ENCODE measurements at places on chromosomes 11 and 22. TPM values are rescaled to one million over a fixed set of nuclear protein-coding genes. Genes with fewer than 3 reads are reported as not detected.
A peak's percentile ranks its signal among the peaks of the same experiment; 100 is the strongest.

DNA sequence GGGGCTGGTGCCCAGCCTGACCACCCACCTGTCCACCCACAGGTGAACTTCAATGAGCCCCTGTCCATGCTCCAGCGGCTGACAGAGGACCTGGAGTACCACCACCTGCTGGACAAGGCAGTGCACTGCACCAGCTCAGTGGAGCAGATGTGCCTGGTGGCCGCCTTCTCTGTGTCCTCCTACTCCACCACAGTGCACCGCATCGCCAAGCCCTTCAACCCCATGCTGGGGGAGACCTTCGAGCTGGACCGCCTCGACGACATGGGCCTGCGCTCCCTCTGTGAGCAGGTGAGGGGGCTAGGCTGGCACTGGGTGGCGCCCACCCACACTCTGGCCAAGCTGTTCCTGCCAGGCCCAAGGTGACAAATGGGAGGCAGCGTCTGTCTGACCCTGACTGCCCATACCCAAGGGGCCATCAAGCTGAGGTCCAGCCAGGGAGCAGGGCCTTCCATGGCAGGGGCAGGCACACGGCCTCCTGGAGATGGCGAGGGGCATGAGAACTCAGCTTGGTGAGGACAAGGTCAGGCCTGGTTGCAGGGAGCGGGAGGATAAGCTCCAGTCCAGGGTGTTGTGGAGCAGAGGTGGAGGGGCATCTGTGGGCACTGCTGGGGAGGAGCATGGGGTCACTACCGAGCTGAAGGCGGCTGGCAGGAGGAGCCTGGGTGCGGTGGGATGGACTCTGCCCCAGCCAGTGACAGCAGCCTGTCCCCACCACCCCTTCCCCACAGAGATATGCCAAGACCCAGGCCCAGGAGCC is 77.7 kb downstream of the MORC2 start:
- no peaks in the 10 kb centered on the region for H3K27me3 ChIP-seq
- H3K4me3 ChIP-seq, result no peak overlapping the region
- DNase-seq, result no peak
- peaks cover 71% of the 10 kb centered on the region for H3K36me3 ChIP-seq

GRCh38 chr11:61955422-61956135 is 5.4 kb downstream of the BEST1 start:
- DNase-seq, result no peak
- peak overlapping the region; percentile 38 for H3K4me3 ChIP-seq
- H3K27ac ChIP-seq, result no peak overlapping the region

DNA sequence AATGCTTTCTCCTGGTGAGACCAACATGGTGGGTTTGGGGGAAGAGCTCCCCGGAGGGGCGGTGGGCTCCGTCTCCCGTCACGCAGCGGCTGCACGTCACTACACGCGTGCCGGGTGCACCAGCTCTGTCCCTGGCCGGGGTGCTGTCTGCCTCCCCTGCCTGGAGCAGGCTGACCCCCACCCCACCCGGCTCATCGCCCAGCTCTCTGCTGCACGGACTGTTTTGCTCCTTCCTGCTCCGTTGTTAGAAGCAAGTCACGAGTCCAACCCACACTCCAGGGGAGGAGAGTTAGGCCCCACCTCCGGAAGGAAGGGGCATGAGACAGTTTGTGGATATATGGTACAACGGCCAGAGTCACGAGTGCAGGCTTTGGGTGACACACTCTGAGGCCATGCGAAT is 364.9 kb downstream of the BRD1 start:
- H3K27me3 ChIP-seq, result no peaks in the 10 kb centered on the region
- H3K27ac ChIP-seq, result no peak overlapping the region
- H3K4me3 ChIP-seq, result no peak overlapping the region
- H3K36me3 ChIP-seq, result no peaks in the 10 kb centered on the region
- DNase-seq, result no peak
- H3K4me1 ChIP-seq, result no peaks in the 10 kb centered on the region

GRCh38 chr11:13297917-13298356 is 20.3 kb downstream of the BMAL1 start:
- H3K4me3 ChIP-seq, result no peak overlapping the region
- no peak for DNase-seq
- no peaks in the 10 kb centered on the region for H3K36me3 ChIP-seq
- no peaks in the 10 kb centered on the region for H3K4me1 ChIP-seq

GRCh38 chr11:87722756-87723565 is 452.3 kb downstream of the RAB38 start:
- DNase-seq, result peak; percentile 20
- H3K27ac ChIP-seq, result no peak overlapping the region
- H3K4me1 ChIP-seq, result no peaks in the 10 kb centered on the region
- no peaks in the 10 kb centered on the region for H3K36me3 ChIP-seq
- H3K4me3 ChIP-seq, result no peak overlapping the region

DNA sequence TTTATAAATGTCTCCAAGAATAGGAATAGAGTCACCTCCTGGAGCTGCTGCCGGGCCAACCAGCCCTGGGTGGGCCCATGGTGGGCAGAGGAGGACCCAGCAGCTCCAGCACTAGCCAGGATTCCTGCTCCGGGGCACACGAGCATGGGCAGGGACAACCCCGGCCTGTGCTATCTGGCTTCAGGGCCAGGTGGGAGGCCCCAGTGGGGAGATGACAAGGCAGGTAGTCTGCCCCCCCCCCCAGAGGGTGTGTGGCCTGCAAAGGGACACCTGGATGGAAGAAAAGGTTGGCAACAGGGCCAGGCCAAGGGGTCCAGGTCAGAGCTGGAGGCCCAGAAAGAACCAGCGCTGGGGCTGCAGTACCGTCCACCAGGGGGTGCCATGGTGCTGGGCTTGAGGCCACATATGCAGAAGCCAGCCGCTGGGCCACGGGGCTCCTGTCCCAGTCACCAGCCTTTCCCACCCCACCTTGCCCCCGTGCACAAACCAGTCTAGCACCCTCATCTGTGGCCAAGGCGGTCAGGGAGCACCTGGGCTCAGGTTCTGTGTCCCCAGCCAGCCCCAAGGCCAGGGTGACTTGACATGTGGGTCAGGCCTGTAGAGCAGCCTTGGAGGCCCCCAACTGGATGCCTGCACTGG is 3.4 kb downstream of the TSPAN32 start:
- peak; percentile 82 for DNase-seq
- H3K27me3 ChIP-seq, result no peaks in the 10 kb centered on the region
- peak overlapping the region; percentile 79 for H3K27ac ChIP-seq
- H3K4me1 ChIP-seq, result peaks cover 64% of the 10 kb centered on the region

DNA sequence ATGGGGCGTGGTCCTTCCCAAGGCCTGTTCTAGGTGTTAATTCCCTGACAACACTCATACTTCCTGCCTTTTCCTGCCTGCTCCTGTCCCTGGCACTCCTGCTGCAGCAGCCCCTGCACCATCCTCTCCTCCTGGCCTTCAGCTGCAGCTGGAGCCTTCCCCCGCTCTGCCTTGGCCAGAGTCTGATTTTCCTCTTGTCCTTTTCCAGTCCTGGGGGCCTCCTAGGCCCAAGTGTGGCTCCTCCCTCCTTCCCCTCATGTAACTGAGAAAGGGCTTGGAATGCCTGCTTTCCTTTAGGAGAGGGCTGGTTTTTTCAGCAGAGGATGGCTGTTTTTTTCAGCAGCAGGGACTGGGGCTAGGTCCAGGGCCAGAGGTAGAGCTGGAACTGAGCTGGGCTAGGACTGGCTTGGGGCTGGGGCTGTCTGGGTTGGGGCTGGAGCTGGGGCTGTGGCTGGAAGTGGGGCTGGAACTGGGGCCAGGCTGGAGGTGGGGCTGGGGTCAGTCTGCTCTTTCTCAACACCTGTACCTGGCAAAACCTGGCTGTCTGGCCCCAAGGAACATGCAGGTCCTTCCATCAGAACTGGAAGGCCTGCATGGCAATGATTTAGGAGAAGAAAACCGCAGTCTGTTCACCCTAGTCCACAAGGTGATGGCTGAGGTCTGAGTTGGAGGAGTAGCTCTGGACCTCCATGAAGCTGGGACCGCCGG is 23.6 kb downstream of the ZC3H7B start:
- no peak overlapping the region for H3K4me3 ChIP-seq
- no peak for DNase-seq
- peaks cover 5% of the 10 kb centered on the region for H3K4me1 ChIP-seq
- peaks cover 77% of the 10 kb centered on the region for H3K36me3 ChIP-seq
- H3K27ac ChIP-seq, result no peak overlapping the region

DNA sequence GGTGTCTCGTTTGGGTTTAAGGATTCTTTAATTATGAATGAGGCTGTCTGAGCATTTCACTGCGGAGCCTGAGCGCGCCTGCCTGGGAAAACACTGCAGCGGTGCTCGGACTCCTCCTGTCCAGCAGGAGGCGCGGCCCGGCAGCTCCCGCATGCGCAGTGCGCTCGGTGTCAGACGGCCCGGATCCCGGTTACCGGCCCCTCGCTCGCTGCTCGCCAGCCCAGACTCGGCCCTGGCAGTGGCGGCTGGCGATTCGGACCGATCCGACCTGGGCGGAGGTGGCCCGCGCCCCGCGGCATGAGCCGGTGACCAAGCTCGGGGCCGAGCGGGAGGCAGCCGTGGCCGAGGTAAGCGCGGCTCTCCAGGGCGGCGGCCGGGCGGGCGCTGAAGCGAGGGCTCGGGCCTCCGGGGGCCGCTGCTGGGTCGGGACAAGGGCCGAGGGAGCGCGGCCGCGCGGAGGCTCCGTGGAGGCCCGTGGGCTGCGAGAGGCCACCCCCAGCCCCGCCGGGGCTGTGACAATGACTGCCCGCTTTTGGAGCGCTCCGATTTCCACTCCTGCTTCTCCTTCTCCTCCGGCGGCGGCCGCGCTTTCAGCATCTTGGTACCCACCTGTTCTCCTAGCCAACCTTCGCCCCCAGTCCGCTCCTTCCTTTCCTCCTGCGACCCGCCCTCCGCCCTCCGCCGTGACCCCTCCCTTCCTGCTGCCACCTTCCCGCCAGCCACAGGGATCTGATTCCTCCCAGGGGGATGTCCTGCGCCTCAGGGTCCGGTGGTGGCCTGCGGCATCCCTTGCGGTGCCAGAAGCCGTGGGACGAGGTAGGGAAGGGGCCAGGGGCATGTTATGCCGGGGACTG is at the start of gene EXT2:
Gene EXT2 (plus strand): TSS at position 173 of the 854 bp plus-strand sequence. CDS start 12,035 bp downstream, outside the sequence.
- peaks cover 8% of the 10 kb centered on the region for H3K36me3 ChIP-seq
- H3K4me3 ChIP-seq, result peak within 1 kb of the TSS; percentile 69
- peaks cover 11% of the 10 kb centered on the region for H3K4me1 ChIP-seq

- no peaks in the 10 kb centered on the region for H3K36me3 ChIP-seq
- no peak overlapping the region for H3K27ac ChIP-seq
- H3K4me1 ChIP-seq, result no peaks in the 10 kb centered on the region
- H3K4me3 ChIP-seq, result no peak overlapping the region
- no peaks in the 10 kb centered on the region for H3K27me3 ChIP-seq
- DNase-seq, result no peak
Observed at GRCh38 chr11:6733326-6734275, 38.2 kb downstream of the OR2AG2 start.

- peaks cover 10% of the 10 kb centered on the region for H3K4me1 ChIP-seq
- no peak overlapping the region for H3K27ac ChIP-seq
- no peak for DNase-seq
- no peak overlapping the region for H3K4me3 ChIP-seq
- no peaks in the 10 kb centered on the region for H3K27me3 ChIP-seq
Observed at GRCh38 chr11:65260302-65260701, 1.5 kb upstream of the POLA2 start.

Gene BTG4
- polyA plus RNA-seq, result not detected

Gene ZP1
- 0.07 TPM for polyA plus RNA-seq

Gene PLEKHA7
- 59.0 TPM for polyA plus RNA-seq

Gene OR4C12
- polyA plus RNA-seq, result not detected

Gene KRTAP5-2
- polyA plus RNA-seq, result 0.42 TPM

Gene SPTBN2
- 7.1 TPM for polyA plus RNA-seq

Gene GATD1
- polyA plus RNA-seq, result 58.1 TPM

Gene GRIA4
- polyA plus RNA-seq, result 7.3 TPM

Gene APOL3
- polyA plus RNA-seq, result 13.1 TPM

Gene ANO9
- polyA plus RNA-seq, result 169 TPM

Gene TMEM86A
- 1.6 TPM for polyA plus RNA-seq

Measured in large intestine (tissue), 12 donors.